ENCODE measurements at places on chromosomes 1 and 21.
A peak's percentile ranks its signal among the peaks of the same experiment; 100 is the strongest.

DNA sequence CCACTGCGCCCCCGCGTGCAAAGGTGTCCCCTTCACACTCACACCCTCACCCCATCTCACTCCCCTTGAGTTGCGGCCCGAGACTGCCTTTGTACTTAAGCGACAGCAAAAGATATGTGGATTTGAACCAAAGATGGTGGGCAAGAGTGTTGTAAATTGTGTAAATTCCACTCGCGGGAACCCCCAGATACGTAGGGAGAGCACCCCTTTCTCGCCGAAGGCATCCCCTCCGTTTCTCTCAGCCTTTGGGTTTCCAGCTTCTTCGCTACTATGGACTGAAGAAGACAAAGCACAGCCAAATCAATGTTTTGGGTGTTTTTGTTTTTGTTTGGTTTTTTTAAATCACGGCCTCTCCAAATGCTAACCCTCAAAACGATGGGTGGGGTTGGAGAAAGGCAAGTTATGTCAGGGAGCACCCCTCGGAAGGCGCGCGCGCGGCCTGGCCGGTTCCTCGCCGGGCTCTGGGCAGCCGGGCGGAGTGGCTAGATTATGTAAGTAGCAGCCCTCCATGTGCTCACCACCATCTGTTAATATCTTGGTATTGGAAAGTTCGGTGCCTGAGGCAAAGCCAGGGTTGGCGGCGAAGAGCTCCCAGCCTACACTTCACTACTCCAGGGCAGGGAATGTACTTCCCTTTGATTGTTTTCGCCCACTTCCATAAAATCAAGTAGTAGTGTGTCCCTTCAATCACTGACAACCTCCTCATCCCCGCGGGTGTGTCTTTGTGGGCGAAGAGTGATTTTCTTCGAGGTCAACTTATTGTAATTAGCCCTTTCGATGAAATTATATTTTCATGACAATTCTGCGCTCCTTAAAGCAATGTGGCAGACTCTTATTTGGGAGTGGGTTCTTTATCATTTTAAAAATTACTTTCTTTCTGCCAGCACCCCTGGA, 4.0 kb upstream of the PROX1 start:
- no peak for DNase-seq

DNA sequence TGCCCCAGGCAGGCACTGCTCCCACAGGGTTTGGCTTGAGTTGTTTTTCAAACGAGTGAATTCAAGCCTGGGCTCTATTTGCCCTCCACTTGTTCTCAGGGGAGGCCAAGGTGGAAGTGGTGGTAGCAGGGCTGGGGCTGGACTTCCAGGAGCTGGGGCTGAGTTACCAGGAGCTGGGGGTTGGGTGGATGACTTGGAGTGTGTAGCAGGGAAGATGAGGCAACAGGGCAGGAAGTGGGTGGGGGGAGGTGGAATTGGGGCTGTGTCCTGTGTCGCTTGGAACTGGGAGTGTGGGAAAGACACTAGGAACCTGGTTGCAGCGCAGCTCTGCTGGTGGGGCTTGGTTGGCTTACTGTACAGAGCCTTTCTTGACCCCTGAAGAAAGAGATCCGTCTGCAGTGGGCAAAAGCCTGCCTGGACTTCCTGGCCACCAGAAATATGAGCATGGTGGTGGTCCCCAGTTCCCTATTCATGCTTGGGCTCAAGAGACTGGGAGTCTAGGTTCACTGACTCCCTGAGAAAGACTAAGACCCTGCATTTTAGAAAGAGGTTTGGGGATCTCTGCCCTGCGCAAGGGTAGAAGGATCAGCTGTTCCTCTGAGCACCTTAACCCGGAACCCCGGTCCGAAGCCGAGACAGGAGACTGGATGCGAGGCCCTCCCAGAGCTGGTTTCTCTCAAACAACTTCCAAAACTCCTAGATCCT, 3.1 kb downstream of the TFAP2E start:
- no peak for DNase-seq

- no peak for DNase-seq
Observed at GRCh38 chr1:198287916-198288315, 131.1 kb downstream of the NEK7 start.

- DNase-seq = no peak
Observed at GRCh38 chr1:53401813-53402745, 57.1 kb upstream of the DMRTB1 start.

DNA sequence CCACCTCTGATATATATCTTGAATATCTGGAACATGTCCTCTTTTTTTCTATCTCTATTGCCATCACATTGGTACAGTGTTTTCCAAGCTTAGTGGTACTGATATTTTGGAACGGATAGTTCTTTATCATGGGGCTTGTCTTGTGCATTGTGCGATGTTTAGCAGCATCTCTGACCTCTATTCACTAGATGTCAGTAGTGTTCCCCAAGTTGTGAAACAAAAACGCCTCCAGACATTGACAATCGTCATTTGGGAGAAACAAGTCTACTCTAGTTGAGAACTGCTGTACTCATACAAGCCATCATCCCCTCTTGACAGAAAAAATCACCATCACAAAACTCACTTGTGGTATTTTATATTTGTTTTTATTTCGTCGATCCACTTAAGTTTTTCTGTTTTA, 79.7 kb upstream of the CHODL start:
- DNase-seq = no peak

DNA sequence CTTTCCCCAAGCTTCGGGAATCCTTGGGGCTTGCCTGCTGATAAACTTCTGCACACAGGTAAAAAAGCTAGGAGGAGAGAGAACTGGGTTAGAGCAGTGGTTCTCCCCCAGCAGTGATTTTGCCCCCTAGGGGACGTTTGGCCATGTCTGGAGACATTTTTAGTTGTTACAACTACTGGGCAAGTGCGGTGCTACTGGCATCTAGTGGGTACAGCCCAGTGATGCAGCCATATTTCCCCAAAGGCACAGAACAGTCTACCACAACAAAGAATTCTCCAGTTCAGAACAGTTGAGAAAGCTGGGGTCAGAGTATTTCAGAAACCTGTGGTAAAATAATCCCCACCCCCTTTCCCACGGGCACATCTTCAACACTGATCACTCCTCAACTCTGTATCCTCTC, 41.3 kb downstream of the LRRC71 start:
- DNase-seq = no peak

DNA sequence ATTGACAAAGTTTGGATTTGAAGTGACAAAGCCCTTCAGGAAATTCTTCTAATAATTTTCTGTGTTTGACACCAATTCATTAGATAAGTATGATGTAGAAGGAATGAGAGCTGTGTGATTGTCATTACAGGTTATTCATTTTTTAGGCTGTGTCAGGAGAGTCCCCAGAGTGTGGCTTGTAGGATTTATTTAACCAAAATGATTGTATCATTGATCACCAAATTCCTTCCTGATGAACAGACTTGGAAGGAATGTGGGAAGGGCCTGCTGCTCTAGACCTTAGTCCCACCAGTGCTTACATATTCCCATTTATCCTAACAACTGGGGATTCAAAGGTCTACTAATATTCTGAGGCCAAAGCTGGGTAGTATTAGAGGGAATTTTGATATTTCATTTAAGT, 383.3 kb upstream of the KAZN start:
- no peak for DNase-seq

GRCh38 chr1:62790716-62791115, 6.8 kb downstream of the ATG4C start:
- no peak for DNase-seq

GRCh38 chr21:46295996-46296752, 10.0 kb downstream of the YBEY start:
- DNase-seq = peak; percentile 34

- no peak for DNase-seq
Observed at GRCh38 chr1:196114193-196114592, 494.0 kb downstream of the KCNT2 start.

DNA sequence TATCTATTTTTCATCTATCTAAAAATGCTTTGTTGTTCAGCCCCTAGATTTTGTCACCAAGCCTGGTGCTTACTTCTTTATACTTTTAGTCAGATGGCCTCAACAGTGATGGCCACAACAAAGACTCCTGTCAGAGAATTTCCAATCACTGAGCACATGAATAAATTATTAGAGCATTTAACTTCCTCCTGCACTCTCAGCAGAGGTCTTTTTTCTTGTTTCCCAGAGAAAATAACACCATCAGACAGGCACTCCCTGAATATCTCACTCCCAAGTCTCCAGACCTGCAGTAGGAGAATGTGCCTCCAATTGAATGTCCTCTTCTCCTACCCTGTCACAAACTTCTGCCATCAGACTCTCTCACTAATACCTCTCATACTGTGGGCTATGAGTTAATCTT, 616.0 kb upstream of the NR5A2 start:
- DNase-seq = no peak

DNA sequence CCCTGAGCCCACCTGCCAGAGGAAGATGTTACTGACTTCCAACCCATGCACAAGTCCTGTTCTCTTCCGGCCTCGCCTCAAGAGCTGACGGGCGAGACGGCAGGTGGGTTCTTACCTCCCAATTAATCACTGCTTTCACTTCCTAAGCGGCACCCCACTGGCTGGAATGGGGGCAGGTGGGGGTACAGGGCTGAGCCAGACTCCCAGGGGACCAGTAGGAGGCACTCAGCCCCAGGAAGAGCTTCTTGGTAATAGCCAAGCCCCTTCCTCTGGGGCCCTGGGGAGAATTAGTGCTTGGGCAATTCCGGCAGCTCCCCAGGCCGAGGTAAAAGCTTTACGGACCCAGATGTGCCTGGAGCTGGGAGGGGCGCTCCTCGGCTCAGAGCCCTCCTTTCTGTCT, 9.7 kb downstream of the CNTN2 start:
- no peak for DNase-seq

- no peak for DNase-seq
Observed at GRCh38 chr1:97088391-97088790, 366.8 kb downstream of the PTBP2 start.

DNA sequence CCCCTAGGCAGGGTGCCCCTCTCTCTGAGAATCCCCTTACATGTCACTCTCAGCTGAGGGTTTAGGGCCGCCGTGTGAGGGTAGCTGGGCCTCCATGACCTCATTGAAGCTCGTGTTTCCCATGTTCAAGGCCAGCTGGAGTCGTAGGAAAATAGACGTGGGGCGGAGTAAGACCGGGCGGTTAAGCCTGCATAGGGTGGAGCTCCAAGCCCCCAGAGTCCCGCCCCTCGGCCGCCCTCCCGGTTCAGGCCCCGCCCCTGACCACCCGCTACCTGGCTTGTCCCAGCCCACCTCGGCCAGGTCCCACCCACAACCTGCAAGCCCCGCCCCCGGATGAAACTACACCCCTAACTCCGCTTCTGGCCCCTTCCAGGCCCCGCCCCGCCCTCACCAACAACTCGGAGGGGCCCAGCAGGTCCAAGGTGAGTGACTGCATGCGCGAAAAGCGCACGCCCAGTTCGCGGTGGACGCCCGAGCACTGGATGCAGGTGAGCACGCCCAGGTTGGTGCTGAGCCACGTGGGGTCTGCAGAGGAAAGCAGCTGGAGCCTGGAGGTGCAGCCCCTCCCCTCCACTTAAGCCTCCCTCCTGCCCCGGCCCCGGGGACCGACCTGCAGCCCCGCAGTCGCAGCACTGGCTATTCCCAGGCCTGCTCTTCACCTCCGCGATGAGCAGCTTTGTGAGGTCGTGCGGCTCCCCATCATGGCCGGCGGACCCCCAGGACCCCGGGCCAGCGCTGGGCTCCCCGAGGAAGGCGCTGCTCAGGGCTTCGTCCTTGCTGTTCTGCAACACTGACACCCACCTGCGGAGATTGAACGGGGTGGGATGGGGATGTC, 12.2 kb upstream of the TCEA3 start:
- DNase-seq = no peak

- no peak for DNase-seq
Observed at GRCh38 chr1:246184503-246184902, 322.6 kb downstream of the SMYD3 start.

DNA sequence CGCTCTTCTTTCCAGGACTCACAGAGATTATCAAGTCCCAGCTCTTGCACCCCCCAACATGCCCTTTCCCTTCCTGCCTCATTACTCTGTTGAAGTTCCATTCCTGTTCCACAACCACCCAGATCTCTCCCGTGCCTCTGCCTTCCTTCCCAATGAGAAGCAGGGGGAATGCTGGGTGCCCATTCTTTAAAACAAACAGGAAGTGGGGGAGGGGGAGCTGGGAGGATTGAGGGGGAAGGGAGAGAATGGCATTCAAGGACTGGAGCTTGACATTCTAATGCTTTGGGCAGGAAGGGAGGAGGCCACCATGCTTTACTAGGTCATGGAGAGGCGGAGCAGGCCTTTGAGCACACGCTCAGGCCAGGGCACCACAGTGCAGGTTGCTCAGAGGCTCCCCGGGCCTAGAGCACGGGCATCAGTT, 150.3 kb upstream of the IRF2BP2 start:
- no peak for DNase-seq

DNA sequence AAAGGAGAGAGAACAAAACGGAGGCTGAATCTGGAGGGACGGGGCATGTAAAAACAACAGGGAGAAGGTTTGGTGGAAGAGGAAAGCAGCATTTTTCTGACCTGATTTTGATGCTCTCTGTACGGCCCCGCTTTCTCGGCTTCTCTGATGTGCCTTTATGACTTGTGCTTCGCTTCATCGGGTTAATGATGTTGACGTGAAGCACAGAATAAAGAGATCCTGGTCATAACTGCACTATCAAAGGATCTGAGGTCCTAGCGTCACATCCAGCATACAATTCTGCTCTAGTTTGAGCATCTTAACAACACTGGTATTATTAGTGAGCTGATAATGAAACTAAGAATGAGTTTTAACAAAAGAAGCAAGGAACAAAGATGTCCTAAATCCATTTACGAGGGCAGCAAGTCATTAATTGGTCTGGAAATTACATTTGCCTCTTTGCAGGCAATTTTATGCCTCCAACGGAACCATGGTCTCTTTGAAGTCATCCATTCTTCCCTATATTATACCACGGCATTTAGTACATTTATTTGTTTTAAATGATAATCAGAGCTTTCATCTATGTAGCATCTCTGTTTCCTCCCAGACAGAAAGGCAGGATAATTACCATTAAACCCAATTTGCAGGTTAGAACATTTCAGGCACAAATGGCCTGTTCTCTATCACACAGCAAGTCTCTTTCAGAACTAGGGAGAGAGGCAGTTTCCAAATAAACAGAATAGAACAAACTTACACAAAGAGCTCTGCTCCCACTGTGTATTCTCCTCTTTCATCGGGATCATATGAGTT, 45.3 kb upstream of the B3GALNT2 start:
- DNase-seq = no peak

- DNase-seq = no peak
Observed at GRCh38 chr1:55209247-55209646, 5.9 kb downstream of the USP24 start.

DNA sequence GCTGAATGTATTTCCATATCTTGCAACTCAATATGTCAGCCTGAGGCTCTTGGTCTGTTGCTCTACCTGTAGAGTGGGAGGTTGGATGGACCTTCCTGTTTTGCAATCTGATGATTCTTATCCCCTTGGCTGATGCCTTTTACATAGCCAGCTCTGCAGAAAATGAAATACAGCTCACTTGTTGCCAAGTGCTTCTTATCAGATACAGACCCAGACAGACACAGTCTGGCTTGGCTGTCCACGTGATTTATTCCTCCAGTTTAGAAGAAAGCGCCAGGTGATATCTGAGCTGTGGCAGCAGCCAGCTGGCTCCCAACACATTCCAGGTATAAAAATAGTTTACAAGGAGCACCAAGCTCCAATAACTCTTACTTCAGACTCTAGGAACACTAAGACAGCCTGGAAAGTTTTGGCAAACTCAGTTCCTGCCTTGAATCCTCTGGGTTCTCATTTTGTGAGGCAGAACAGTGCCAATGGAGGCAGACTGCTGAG, 479.2 kb upstream of the USP24 start:
- no peak for DNase-seq

GRCh38 chr1:119005724-119006405, 17.7 kb upstream of the TBX15 start:
- DNase-seq = no peak

- no peak for DNase-seq
Observed at GRCh38 chr1:3774946-3775489, 2.5 kb downstream of the SMIM1 start.

Measured in stimulated activated CD8-positive, alpha-beta memory T cell treated with anti-CD3 and anti-CD28 coated beads, Interleukin-15, amount 100 ng/mL, for 4 hours (primary cell).